ENCODE measurements at places on chromosomes 11 and 22. TPM values are rescaled to one million over a fixed set of nuclear protein-coding genes. Genes with fewer than 3 reads are reported as not detected.

GRCh38 chr11:2995031-2995561 lies 3.0 kb upstream of the NAP1L4 start:
- no peak for DNase-seq

Gene GVQW3
- total RNA-seq: 0.54 TPM

Gene TRABD
- total RNA-seq: 34.4 TPM

Gene RAB39A
- 0.12 TPM for total RNA-seq

Gene MPEG1
- 35.7 TPM for total RNA-seq

Gene CFAP300
- 4.5 TPM for total RNA-seq

Gene SNAP29
- 19.7 TPM for total RNA-seq

GRCh38 chr22:43501878-43502277 lies 90.1 kb downstream of the MPPED1 start:
- no peak for DNase-seq

Gene OR5A1
- total RNA-seq: not detected

GRCh38 chr11:76209973-76210930 lies 4.0 kb upstream of the WNT11 start:
- DNase-seq: peak; percentile 83

Gene PNPLA5
- not detected for total RNA-seq

Gene DKK3
- total RNA-seq: 94.3 TPM

DNA sequence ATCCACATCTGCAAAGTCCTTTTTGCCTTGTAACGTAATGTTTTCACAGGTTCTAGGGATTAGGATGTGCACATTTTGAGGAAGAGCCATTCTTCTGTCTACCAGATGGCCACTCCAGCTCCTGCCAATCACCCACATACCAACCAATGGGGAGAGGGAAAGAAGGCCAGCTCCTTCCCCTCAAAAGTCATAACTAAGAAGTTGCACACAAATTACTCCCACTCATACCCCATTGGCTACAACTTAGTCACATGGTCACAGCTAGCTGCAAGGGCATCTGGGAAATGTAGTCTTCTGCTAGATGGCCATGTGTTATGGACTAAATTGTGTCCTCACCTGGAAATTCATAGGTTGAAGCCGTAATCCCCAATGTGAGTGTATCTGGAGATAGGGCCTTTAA lies 15.4 kb upstream of the MYOD1 start:
- DNase-seq: no peak

DNA sequence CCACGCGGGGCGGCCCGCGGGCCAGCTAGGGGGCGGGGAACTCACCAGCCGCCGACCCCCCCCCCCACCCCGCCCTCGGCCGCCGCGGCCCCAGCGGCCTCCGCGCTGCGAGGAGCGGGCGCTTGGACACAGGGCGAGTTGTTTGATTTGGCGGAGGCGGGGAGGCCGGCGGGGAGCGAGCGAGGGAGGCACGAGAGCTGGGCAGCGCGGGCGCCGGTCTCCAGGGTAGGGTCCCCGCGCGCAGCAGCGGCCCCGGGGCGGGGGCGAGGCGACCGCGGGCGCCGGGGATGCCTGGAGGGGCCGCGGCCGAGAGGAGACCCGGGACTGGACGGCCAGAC lies 64.4 kb downstream of the NAV2 start:
- DNase-seq: no peak

DNA sequence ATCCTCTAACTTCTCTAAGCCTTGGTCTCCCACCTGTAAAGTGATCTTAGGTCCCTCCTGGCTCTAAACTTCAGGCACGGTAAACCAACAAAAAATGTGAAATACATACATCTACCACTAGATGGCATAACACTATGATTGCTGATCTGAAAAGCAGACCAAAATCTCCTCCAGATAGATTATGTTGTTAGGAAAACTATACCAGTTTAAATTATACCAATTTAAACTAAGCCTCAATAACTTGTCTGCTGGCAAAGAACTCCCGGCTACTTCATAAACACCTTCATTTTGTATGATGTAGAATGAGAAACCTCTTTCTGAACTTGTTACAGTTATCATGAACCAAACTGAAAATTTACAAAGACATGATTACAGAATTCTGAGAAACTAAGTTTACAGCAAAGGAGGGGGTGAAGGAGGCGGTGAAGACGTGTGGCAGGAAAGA lies 85.9 kb downstream of the SBF2 start:
- DNase-seq: no peak

Gene IGSF9B
- 0.17 TPM for total RNA-seq

GRCh38 chr11:93689240-93689639 lies 27.8 kb downstream of the CEP295 start:
- no peak for DNase-seq

Gene BRSK2
- total RNA-seq: 10.7 TPM

GRCh38 chr22:20316217-20316843 lies 3.5 kb downstream of the DGCR6L start:
- peak; percentile 17 for DNase-seq

DNA sequence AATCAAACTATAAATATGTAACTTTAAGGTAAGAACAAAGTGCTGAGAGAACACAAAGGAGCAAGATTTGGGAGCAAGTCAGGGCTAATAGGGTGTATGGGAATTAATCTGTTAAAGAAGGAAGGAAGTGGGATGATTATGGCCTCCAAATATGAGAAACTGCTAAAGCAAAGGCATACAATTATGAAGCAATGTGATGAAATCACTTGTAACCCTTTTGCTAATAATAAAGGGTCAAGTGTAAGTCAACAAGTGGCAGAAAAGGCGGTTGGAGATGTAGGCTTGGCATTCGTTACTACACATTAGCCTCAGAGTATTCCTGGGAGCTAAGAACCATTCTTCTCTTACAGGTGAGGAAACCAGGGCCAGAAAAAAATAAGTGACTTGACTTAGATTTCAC lies 1002.3 kb upstream of the TENM4 start:
- DNase-seq: no peak

Gene CD151
- total RNA-seq: 344 TPM

- DNase-seq: no peak
Observed at GRCh38 chr11:95254716-95255115, 23.7 kb upstream of the SESN3 start.

GRCh38 chr11:69881467-69882269 lies 62.5 kb upstream of the FGF3 start:
- peak; percentile 1 for DNase-seq

DNA sequence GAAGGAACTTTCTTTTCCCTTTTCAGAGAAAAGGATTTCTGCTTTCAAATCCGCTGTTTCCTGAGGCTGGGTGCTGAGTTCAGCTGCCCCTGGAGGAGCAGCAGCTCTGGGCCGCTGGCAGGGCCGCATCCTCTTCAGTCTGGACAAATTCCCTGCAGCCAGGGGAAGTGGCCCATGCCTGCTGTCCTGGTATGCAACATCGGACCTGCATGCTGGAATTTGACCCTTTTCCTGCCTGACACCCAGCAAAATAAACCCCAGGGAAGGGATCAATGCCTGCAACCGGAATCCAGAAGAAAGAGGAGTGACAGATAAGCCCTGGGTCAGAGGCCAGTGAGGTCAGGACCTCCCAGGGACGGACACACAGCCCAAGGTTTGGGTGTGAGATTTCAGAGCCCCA lies 54.1 kb upstream of the LINC01488 start:
- DNase-seq: no peak

- peak; percentile 74 for DNase-seq
Observed at GRCh38 chr11:119671051-119671450, 57.9 kb downstream of the NECTIN1 start.

GRCh38 chr22:45783021-45783420 lies 111.4 kb downstream of the ATXN10 start:
- DNase-seq: no peak

DNA sequence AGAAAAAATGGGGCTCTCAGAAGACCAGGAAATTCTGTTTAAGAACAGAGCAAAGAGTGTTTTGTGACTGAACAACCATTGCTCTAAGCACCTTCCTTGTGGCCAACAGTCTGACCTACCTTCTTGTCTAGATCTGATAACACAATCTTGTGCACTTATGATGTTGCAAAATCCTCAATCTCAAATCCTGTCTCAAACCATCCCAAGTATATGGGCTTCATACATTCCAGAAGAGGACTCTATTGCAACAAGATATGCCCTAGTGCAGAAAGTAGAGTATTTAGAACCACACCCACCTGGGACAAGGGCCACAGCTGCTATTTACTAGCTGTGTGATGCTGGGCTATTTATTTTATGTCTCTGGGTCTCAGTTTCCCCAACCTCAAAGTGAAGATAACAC lies 27.1 kb downstream of the RASSF10 start:
- no peak for DNase-seq

DNA sequence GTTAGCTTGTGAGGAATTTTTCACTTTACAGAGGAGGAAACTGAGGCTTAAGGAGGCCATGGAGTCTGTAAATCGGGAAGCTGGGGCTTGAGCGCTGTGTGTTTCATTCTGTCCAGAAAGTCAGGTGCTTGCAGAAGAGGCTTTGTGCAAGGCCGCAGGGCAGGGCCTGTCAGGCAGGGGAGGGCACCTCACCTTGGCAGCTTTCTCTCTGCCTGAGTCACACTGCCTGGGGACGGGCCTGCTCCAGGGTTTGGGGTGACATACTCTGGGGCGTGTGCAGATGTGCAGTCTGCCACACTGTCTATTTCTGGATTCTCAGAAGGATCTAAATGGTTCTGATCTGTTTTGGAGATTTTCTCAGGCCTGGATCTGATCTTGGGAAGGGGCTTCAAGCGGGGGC lies 8.4 kb downstream of the INCENP start:
- peak; percentile 94 for DNase-seq

Gene PARVG
- 9.0 TPM for total RNA-seq

- DNase-seq: no peak
Observed at GRCh38 chr22:28048529-28048928, 129.5 kb upstream of the PITPNB start.

DNA sequence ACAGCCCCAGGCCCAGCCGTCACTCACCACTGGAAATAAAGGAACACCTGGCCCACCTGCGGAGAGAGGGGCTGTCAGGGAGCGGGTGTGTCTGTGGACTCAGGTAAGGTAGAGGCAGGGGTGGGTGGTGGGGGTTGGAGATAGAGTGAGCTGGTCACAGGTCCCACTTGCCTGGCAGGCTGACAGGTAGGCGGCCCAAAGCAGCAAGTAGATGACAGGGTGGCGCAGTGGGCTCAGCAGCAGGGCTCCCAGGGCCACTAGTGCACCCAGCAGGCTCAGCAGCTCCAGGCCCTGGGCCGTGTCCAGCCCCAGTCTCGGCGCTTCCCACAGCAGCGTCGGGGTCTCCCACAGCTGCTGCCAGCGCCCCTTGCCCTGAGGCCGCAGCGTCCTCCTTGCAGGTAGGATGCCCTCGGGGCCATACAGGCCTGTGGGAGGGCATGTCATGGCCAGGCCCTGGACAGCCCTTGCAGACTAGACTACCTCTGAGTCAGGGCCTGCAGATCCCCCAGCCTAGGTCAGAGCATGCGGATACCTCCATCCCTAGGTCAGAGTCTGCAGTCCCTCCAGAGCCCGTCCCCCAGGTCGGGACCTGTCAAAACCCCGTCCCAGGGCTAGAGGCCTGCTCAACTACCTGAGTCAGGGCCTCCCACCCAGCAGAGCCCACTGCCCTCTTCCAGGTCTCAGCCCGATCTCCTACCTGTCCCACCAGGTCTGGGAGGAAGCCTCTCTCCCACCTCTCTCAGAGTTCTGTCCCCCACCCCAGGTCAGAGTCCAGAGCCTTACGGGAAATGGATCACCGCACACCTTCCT lies 686 bp downstream of the LMF2 start:
- DNase-seq: peak; percentile 54

DNA sequence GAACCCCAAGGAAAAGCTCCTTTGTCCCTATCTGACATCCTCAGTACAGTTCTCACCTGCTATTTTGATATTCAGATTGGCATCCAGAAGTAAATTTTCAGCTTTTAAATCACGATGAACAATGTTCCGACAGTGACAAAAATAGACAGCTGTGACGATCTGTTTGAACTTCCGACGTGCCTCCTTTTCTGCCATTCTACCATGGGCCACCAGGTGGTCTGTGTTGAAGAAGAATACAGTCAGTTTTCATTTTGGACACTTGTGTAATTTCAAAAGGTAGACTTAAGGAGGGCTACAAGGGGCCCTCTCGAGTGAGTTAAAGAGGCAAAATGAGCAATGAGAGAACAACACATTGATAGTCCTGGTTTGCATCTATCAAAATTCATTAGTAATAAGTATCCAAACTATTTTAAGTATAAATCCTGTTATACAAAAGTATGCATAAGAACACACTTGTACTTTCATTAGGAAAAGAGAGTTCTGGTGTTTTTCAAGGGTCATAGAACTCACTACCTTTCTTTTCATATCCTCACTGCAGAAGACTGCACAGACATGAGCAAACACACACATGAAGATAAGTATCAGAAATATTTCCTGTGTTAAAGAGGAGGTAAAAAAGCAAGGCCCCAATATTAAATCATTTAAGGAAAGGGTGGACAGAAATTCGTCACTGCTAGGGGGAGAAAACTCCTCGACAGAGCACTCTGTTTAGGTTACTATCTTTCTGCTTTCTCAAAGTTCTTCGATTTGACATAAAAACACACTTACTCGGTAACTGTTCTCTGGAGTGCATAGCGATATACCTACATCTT lies 89.9 kb upstream of the APOA1 start:
- DNase-seq: no peak

GRCh38 chr11:7522546-7522945 lies 8.7 kb downstream of the PPFIBP2 start:
- no peak for DNase-seq

- DNase-seq: no peak
Observed at GRCh38 chr22:46587061-46587460, 33.1 kb upstream of the GRAMD4 start.

- DNase-seq: no peak
Observed at GRCh38 chr11:72298931-72299330, 55.0 kb upstream of the PHOX2A start.

DNA sequence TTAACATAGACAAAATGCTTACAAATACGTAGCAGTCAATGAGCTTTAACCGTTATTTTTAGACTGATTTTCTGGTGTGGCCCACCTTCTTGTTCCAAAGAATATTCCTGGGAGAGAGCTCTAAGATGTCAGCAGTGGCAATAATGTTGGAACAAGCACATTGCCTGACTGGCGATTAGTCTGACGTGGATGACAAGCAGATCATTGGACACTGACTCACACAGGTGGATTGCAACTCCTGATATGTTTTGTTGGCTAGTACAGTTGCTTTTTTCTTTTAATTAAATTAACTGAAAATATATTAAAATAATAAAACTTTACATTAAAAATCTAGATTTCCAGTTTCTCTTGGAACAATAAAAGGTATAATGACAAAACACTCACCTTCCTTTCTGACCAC lies 78.0 kb downstream of the TENM4 start:
- no peak for DNase-seq

Data from adrenal gland (tissue), 19 donors.